ENCODE measurements at places on chromosomes 1 and 21.

DNA sequence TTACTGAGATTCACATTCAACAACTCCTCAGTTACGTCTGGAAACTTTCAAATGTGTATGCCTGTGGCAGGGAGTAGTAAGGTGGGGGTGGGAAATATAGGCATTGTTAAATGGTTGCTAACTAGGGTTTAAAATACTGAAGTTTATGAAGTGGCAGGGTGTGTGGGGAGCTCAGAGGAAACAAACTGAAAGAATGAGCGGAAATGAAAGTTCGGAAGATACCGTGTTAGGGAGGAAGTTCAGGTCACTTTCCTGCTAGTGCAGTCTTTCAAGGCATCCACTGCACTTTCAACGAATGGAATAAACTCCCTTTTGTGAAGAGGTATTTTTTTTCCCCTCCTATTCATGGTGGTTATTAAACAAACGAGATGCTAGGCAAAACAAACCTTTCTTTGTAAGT lies 19.7 kb downstream of the SYNJ1 start:
- no peak for DNase-seq

DNA sequence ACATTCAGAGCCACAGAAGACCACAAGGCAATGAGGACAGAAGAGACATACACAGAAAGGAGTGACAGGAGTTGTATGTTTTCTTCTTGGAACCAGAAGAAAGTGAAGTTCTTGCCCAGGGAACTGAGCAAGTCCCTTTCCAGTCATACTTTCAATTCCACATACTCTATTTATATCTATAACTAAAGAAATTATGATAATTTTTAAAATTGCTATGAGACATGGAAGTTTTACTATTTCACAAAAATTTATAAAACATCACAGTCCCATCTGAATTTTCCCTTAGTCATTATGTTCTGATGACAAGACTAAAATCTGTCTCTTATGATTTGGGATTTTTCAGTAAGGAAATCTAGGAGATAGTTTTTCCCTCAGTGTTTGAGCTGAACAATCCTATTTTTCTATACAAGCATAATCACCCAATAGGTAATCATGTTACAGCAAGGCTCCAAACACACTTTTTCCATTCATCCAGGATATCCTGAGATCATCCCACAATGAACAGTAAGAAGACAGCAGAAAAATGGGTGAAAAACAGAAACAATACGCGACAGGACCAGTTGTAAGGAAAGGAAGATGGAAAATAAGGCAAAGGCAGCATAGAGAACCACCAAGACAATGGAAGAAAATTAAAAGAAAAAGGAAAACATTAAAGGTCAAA lies 154.6 kb downstream of the VAV3 start:
- no peak for DNase-seq

- DNase-seq, result no peak
Measured at GRCh38 chr1:156336242-156336641, 1.9 kb downstream of the CCT3 start.

DNA sequence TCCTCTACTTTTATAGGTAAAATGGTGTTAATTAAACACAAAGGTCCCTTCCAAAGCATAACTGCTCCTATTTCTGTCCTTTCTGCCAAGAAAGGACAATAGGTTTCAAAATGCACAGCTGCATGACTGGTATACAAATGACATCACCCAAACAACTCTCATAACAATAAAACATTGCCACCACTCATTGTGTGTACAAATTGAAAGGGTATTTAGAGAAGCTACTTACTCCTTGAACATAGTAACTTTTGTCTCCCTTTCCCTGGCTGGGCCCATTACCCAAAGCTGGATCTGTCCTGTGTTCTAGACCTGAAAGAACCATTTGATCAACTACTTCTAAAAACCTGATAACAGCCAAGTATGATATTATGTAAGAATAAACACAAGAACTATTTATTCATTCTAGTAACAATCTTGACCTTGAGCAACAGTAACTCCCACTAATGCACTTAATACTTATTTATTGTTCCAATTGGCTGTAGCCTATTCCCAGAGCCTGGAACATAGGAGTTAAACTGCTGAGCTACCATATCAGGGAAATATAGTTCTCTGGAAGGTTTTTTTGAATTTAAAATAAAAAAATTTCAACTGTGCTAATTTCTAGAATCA lies 38.2 kb downstream of the TTLL7 start:
- DNase-seq, result no peak

DNA sequence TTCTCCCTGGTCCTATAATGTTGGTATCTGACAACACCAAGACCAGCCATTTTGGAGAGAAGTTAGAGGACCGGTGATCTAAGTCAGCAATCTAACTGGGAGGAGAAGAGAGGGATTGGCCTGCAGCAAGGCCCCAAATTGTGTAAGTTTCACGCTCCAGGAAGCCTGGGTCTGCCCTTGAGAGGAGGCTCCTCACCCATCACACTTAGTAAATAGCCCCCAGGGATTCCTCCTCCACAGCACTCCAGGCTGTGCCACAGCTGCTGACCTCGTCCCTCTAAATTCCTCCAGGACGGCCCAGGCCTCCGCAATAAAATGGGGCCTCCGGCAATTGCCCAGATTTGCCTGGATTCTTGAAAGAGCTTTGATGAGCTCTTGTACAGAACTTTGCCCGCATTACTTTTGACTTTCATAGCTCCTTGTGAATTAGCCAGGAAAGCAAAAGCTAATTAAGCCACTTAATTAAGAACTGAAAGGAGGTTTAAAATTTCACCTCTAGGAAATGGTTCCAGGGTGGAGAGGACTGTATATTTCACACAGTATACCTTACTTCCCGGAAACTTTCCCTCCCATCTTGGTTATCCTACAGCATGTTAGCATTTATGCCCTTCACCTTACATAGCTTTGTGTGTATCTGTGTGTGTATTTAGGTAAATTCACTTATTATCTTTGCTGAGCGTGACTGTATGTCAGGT lies 90.5 kb downstream of the LAMC2 start:
- no peak for DNase-seq

DNA sequence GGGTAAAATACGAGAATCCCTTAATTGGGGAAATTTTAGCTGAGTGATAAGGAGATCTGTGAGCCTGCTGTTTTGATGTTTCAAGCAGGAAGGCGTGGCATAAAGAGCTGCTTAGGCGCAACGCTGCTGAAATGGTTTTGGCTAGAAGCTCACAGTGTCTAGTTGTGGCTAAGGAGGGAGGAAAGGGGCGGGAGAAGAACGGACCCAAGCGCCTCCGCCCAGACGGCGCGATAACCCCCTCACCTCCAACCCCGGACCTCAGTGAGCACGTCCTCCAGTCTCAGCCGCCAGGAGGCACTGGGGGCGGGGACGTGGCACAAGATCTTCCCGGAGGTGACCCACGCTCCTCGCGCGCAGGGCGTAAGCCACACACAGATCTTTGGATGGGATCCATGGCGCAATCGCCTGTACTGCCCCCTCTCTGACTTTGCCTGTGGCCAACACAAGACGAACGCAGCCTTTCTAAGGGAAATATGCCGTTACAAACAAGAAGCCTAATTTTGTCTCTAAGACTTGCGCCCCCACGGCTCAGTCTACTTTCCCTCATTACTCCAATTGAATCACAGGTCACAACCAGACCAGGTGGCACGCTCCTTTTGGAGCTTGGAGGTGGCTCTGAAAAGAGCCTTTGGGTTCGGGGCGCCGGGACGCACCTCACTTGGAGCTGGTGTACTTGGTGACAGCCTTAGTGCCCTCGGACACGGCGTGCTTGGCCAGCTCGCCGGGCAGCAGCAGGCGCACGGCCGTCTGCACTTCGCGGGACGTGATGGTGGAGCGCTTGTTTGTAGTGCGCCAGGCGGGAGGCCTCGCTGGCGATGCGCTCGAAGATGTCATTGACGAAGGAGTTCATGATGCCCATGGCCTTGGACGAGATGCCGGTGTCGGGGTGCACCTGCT lies 23.4 kb upstream of the RNF187 start:
- no peak for DNase-seq

DNA sequence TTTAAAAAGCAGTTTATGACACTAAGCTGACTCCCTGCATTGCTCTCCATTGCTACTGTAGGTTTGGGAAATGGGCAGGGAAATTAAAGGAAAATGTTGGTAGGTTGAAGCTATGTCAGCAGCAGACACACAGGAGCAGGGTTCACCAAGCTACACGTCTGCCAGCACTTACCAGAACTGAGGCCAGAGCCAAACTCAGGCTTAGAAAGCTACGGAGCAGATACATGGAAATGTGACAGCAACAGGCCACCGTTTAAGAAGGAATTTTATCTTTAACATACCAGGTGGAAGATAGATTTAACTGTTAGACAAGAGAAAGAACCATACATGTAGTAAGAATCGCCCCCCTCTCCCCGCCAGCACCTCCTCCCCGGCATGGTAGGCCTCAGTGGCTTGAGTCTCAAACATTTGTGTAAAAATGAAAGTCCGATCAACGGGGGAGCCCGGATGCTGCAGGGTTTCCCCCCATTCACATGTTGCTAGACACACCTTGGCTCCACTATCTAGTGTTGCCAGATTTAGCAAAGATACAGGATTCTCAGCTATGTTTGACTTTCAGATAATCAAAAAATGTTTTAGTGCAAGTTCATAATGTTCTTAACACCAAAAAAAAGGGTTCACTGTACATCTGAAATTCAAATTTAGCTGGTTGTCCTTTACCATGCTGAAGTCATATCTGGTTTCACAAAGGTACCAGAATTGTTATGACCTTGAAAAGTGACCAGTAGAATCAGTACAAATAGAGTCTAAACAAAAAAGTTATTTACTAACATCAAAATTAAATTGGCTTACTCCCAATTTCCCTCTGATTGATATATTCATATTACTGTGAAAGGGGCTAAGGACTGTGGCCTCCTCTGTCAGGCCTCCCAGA lies 6.7 kb downstream of the OR2T11 start:
- no peak for DNase-seq

GRCh38 chr1:177928194-177928593 lies 41.7 kb downstream of the SEC16B start:
- DNase-seq, result no peak

DNA sequence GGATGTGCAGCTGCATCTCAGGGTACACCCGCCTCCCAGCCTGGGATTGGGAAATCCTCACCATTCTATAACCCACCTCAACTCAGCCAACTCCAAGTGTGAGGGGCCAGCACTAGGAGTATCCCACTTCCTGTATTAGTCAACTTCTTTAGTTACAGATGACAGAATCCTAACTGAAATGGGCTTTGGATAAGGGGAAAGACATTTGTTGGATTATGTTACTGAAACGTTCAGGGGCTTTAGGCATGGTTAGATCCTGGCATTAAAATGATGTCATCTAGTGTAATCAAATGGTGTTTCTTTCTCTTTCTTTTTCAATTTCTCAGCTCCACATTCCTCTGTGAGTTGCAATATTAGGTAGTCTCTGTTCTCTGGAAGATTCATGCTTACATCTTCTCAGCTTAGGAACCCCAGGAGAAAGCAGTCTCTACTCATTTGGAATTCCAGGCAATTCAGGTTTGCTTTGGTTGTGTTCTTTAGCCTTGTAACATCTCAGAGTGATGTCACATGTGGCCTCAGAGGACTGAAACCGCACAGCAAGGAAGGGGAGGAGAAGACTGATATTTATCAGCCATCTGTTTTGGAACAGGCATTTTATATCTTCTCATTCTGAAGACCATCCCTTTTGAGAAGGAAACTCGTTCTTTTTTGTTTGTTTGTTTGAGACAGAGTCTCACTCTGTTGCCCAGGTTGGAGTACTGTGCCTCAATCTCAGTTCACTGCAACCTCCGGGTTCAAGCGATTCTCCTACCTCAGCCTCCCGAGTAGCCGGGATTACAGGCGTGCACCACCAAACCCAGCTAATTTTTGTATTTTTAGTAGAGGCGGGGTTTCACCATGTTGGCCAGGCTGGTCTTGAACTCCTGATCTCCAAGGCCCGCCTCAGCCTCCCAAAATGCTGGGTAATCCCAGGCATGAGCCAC lies 18.9 kb upstream of the TMEM54 start:
- no peak for DNase-seq

- DNase-seq, result no peak
Measured at GRCh38 chr1:48246727-48247126, 24.2 kb downstream of the SLC5A9 start.

DNA sequence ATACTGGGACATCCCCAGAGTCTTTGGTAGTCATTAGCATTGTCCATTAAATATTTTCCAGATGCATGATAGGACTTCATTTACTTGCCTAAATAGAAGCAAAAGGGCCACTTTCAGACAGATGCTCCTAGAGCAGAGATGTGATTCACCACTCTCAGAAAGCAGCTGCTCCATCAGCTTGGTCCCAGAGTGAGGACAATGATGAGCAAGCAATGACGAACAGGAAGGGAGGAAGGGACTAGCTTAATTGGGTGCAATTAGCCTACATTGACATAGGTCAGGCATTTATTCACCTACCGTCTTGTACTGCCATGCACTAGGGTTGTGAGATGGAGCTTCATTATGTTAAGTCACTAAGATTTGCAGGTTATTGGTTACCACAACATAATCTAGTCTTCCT lies 85.1 kb upstream of the PLXNA2 start:
- DNase-seq, result no peak

DNA sequence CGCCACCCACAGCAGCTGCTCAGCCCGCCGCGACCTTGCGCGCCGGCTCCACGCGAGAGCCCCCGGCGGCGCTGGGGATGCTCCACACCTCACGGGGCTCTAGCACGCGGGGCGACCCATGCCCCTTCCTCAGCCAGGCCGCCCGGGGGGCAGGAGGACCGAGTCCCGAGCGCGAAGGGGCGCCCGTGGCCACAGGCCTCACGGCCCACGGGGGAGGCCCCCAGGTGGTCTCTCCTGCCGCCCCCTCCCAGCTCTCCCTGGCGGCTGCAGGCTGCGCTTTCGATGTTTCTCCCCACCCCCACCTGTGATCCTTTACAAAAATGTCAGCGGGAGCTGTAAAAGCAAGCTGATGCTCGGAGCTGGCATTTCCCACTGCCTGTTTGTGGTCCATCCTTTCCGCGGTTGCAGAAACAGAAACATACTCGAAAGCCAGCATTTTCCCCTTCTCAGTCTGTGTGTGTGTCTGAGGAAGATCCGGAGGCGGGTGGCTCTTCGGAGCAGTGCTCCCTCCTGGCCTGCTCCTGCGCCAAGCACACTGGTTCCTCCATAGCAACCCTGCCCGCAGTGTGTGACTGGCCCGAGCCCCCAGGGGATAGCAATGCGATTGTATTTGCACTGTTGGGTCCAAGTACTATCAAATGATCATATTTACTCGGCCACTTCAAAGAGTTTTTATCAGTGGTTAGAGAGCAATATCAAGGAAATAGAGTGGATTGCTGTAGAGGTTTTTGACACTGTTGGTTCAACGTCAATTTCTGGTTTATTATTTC lies 2.1 kb downstream of the KIF26B start:
- DNase-seq, result no peak

GRCh38 chr1:198056255-198056654 lies 100.5 kb upstream of the NEK7 start:
- DNase-seq, result no peak

- DNase-seq, result no peak
Measured at GRCh38 chr1:63865561-63865960, 91.7 kb downstream of the ROR1 start.

- DNase-seq, result no peak
Measured at GRCh38 chr1:212712451-212713303, 13.0 kb upstream of the BATF3 start.

GRCh38 chr1:63115527-63115926 lies 206.8 kb upstream of the FOXD3 start:
- DNase-seq, result no peak
